ENCODE measurements at places on chromosomes 12 and 14.
A peak's percentile ranks its signal among the peaks of the same experiment; 100 is the strongest.

DNA sequence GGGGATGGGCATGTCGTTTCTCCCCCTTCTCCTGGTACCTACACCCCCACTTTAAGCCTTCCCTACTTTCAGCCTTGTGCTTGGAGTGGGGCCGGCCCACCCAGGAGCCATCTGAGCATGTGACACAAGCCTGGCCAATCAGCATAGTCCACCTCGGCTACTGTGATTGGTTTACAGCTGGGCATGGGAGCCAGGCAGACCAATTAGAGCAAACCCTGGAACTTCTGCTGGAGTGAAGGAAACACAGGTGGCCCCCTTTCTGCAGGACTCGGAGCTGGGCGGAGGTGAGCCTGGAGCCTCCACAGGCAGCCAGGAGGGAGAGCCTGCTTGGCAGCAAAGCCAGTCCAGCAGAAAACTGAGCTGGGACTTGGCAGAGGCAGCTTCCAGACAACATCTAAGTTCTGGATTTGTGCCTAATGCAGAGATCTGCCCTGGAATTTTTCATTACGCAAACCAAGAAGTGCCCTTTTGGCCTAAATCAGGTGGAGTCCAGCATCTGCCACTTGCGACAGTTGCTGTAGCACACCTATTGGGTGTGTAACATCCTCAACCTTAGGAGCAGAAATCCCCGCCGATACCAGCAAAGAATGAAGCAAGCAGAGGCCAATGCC lies 59.5 kb downstream of the SCARB1 start:
- DNase-seq: peak; percentile 23

GRCh38 chr12:91935296-91935695 lies 210.3 kb downstream of the BTG1 start:
- no peak for DNase-seq

DNA sequence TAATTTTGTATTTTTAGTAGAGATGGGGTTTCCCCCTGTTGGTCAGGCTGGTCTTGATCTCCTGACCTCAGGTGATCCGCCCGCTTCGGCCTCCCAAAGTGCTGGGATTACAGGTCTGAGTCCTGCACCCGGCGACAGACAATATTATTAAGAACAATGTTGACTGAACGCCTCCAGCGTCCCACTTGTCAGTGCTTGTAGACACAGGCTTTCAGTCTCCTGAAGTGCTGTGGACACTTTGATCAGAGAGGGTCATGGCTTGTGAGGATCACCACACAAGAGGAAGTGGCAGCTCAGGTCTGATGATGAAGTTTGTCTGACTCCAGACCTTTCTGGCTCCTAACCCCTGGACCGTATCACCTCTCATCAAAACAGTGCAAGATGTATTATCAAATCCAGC lies 114.6 kb downstream of the CHST11 start:
- DNase-seq: no peak

DNA sequence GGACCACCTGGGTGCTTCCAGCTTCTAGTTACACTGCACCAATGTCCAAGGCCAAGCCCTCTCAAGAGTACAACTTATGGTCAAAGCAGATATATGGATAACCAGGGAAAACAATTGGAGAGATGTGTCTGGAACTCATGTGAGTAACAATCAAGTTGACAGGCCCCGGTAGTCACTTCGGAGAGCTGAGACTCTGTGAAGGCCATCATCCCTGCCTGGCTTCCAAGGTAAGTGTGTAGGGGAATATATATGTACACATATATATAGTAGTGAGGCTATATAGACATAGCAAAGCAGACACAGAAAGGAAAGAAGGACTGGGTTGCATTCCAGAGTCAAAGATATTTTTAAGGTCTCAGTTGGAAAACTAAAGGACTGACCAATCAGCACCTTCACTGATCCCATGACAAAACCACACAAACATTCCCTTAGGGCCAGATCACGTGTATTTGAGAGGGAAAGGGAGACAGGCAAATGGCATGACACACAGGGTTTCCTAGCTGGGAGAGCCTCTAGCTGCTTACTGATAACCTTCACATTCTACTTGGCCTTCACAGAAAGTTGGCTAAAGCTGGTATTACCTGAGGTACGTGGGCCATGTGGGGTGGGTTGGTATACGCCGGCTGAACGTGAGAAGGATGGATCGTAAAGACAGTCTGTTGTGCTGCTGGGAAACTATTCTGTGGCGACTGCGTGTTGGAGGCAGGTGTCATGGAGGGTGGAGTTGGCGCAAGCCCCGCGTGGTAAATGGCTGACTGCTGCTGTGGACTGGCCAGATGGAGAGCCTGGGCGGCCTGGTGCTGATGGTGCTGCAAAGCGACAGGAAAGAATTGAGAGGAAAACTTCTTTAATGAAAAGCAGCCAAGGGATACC lies 50.0 kb downstream of the SH2B3 start:
- no peak for DNase-seq

DNA sequence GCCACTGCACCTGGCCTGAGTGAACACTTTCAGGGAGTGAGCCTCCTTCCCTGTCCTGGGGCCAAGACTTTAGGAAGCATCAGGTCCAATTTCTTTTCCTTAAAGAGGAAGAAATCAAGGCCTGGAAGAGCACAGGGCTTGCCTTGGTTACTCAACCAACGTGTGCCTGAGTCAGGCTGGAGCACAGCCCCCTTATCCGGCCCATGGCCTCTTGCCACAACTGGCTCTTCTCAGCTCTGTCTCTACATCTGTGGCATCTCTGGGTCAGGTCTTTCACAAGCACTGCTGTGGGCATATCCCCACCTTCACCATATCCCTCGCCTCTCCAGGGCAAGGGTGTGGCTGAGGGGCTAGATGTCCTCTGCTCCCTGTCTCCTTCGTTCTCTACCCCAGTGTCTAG lies 6.8 kb downstream of the MYH6 start:
- no peak for DNase-seq

- DNase-seq: no peak
Observed at GRCh38 chr12:64128366-64128765, 93.7 kb downstream of the KICS2 start.

DNA sequence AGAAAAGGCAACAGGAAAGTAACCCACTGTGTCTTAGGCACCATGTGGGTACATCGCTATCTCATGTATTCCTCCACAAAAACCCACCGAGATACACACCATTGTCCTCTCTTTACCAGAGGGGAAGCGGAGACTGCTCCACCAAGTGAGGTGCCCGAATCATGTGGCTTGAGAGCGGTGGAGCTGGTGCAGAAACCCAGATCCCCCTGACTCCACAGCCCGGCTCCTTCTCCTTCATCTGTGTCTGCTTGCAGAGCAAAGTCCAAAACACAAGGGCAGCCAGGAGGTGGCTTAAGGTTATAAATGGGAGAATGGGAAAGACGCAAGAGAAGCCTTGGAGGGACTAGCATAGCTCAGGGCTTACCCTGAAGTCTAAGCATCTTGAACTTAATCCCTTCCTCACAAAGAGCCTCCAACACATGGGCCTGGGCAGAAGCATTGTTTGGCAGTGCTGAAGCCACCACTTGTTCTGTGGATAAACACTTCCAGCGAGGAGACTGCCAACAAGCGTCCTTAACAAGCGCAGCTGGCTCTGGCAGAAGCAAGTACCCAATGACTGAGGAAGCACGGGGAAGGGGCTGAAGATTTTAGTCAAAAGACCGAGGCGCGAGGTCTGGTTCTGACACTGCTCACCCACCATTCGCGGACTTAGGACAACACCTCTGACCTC lies 83.0 kb downstream of the TTC7B start:
- DNase-seq: no peak

DNA sequence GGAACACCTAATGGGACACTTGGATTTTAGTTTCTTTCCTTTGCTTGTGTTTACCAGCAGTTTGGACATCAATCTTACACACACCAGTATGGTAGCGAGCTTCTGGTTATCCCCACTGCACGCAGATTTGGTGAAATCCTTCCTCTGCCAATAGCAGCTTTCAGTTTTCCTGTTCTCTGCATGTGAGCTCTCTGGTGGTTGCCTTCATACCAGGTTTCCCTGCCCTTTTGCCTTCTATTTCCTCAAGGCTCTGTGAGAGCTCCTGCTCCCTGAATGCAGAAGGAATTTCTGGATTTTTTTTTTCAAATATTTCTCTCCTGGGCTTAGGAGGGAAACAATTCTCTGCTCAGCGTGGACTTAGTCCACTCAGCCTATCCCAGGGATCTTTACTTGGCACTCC lies 93.0 kb upstream of the CCDC91 start:
- DNase-seq: no peak

- DNase-seq: peak; percentile 21
Observed at GRCh38 chr12:57632073-57632957, 686 bp downstream of the B4GALNT1 start.

DNA sequence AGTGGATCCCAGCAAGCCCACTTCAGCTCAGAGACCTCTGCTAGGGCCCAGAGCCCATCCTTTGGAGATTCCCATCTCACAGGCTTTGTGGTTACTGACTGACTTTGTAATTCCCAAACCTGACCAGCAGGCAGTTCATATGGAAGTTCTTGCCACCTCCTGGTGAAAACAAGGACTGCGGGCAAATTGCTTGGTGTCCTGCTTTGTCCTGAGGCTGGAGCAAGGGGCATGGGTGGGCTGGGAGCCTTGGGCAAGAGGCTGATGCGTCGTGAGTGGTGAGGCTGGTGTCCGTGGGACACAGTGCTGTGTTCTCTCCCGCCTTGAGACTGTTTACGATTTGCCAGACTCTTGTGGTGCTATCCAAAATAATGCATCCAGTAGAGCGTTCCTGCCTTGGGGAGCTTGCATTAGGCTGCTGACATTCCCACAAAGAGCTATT lies 91.0 kb downstream of the LRRC74A start:
- peak; percentile 54 for DNase-seq

GRCh38 chr14:89563471-89563870 lies 146.4 kb upstream of the FOXN3 start:
- DNase-seq: peak; percentile 10

GRCh38 chr14:100567877-100568163 lies 19.4 kb downstream of the BEGAIN start:
- DNase-seq: no peak

DNA sequence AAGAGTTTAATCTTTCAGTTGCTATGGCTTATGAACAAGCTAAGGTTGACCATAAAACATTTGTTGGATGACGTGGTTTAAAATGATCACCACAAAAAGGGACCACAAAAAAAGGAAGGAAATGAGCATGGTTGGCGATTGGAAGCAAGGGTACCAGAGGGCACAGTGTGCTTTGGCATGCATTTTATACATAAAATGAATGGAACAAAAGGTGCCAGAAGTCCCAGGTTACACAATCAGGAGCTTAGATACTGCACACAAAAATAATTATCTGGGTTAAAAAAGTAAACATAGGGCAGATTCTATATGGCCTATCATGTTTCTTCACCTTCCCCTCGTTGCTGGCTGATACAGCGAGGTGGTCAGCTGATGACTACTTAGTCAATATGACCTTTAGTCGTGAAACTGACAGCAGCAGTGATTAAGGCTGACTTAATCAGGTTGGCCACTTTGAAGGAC lies 50.7 kb downstream of the ZC3H14 start:
- DNase-seq: peak; percentile 66

DNA sequence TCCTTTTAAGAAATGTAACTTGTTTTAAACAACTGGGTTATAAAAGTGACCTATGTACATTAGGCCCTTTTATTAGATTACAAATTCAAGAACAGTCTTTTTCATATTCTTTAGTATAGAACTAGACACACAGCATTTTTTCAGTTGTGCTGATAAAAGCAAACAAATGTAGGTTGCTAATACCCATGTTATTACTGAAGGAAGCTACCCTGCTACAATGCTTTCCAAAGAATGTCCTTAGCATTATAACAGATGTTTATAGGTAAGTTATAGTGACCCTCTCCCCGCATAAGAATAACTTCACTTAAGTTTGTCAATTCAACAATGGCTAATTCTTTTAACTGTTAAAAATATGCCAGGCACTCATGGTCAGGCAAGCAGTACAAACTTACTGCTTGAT lies 17.9 kb downstream of the RTRAF start:
- no peak for DNase-seq

GRCh38 chr14:68929623-68930307 lies 49.3 kb downstream of the ACTN1 start:
- peak; percentile 21 for DNase-seq

DNA sequence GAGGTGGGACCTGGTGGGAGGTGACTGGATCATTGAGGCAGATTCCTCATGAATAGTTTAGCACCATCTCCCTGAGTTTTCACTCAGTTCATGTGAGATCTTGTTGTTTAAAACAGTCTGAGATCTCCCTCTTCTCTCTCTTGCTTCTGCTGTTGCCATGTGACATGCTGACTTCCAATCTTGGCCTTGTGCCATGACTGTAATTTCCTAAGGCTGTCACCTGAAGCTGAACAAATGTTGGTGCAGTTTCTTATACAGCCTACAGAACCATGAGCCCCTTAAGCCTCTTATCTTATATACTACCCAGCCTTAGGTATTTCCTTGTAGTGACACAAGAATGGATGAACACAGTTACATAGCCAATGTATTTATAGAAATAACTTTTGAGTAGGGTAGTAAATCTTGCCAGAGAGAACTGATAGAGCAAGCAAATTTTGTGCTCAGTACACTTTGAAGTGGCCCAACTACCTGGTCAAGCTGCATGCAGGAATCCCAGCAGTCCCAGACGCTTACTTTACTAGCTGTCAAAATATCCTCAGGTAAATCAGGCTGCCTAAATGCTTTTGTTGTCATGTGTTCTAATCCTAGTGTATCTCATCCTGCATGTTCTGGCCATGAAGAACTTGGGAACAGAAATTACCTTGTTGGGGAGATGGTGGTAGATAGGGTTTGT lies 445.6 kb upstream of the MIS18BP1 start:
- no peak for DNase-seq

- DNase-seq: no peak
Observed at GRCh38 chr12:19148860-19149259, 19.3 kb downstream of the PLEKHA5 start.

GRCh38 chr14:50062438-50063085 lies 53.8 kb downstream of the VCPKMT start:
- DNase-seq: peak; percentile 90

DNA sequence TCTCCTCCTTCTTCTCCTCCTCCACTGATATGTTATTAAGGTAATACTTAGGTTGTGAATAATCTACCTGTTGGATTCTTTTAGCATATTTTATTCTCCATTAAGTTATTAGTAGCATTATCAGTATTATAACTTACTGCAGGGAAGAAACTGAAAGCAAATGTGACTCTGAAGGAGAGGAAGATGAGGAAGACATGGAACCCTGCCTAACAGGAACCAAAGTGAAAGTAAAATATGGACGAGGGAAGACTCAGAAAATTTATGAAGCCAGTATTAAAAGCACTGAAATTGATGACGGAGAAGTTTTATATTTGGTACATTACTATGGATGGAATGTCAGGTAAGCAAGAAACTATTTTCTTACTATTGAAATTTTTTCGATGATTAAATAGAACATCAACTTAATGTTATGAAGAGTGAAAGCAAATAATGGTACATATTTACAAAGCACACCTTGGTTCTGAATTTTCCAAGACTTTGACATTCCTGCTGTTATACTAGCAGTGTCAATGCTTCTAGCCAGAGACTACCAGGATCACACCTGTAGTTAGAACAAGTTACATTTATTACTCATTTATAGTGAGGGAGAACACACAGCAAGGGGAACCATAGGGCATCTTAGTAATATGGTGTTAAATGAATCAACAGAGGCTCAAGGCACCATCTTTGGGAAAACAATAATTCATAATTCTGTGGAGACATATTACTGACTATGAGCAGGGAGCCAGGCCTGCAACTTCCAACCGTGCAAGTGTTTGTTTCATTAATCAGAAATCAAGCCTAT lies 42.0 kb upstream of the TOMM20L start:
- no peak for DNase-seq

GRCh38 chr12:15997910-15998309 lies 86.8 kb downstream of the DERA start:
- DNase-seq: no peak

- no peak for DNase-seq
Observed at GRCh38 chr14:89458713-89459420, 41.8 kb upstream of the FOXN3 start.

GRCh38 chr12:29580971-29581370 lies 83.5 kb upstream of the OVCH1 start:
- DNase-seq: no peak

All from KBM-7 (cell line).